ENCODE measurements at places on chromosomes 6 and 20.
A peak's percentile ranks its signal among the peaks of the same experiment; 100 is the strongest.

GRCh38 chr20:5539691-5540090 lies 210.5 kb upstream of the SHLD1 start:
- no peak for DNase-seq

- no peak for DNase-seq
Measured at GRCh38 chr6:39496915-39497314, 174.4 kb upstream of the KCNK16 start.

DNA sequence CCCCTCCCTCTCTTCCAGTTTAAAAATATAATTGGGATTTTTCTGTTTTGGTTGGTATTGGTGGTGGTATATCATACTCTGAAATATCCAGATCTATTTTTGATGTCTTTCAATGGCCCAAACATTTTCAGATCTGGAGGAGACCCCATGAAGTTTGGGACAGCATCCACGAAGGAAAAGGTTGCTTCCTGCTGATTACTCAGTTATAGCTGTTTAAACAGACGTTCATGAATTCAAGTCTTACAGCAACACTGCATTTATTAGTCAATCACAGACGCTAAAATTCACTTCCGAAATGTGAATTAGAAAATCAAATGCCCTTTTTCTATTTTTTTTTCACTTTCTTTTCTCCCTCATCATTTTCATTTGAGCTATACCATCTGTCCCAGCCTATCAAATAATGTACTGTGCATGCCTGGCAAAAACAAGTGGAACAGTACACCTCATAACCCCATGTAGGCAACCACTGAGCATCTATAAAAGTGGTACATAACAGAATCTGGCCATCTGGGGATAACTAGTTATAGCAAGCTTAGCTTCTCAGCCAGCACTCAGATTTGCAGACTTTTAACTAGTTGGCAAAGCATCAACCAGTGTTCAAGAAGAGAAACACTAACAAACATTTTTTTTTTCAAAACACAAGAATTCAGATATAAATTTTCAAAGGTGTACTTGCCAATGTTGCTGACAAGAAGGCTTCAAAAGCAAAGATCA lies 124.5 kb downstream of the HIVEP2 start:
- DNase-seq, result no peak

- DNase-seq, result no peak
Measured at GRCh38 chr6:34451192-34451591, 14.7 kb upstream of the PACSIN1 start.

DNA sequence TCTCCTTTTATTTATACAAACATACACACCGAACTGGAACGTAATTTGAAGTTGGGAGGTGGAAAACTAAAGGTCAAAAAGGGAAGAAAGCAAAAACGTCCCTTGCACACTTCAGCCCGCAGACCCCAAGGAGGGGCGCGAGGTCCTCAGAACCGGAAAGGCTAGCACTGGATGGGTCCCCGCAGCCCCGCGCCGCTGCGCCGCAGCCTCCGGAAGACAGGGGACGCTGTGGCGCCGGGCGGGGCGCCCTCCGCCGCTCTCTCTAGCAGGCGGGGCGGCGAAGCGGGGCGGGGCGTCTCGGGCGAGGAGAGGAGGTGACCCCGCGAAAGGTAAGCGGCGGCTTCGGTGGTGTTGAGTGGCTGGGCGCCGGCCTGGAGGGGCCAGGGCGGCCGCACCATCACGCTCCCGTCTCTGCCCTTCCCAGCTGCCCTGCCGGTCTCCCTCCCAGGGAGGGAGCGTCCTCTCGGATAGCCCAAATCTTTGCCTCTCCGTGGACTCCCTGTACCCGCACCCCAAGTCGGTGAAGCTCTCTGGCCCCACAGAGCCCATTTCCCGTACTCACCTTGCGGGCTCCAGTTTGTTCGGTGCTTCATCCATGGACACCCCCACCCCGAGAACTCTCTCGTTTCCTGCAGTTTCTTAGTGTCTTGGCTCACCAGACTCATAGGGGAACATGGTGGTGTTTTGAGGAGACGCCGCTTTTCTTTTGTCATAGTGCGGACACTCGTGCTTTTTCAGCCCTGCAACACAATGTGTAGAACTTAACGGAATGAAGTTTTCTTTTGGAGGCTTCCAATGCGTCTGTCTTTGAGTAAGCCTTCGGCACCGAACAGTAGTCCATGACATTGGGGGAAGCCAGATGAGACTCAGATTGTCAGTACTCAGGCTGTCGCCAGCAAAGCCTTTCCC lies at the start of gene SMIM8:
Gene SMIM8, plus strand, starts transcription at position 285 of the 909 bp plus-strand sequence. CDS start 14,444 bp downstream, outside the sequence.
- DNase-seq, result peak; percentile 70

DNA sequence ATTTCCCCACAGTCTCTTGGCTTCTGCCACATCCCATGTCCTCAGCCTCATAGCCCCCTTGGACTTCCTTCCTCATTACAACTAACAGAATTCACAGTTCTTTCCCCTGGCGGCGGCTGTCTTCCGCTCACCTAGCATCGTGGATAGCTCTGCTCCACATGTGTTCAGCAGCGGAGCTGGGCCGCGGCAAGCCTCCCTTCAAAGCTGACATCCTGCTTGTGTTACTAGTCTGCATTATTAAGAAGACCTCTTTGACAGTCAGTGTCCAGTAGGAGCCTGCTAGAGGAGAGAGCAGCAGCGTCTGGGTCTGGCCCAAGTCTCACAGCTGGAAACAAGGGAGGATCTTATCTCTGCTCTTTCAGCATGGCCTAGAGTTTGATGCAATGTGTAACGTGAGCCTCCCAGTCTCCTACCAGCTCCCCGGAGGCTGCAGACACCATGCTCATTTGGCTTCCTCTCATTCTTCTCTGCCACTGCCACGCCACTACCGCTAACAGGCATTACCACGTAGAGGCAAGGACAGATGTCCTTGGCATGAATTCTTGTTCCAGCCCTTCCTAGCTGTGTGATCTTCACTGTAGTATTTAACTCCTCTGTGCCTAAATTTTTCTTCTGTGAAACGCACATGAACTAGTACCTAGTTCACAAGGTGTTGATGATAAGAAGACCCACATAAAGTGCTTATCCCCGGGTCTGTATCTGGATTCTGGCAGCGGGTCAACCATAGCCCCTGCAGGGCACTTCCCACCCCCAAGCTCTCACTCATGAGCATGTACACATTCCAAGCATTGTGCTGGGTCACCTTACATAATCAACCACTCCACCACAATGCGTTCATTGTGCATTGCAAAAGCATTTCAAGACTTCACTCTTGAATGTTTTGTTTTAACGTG lies 107.1 kb upstream of the BACH2 start:
- DNase-seq, result no peak

DNA sequence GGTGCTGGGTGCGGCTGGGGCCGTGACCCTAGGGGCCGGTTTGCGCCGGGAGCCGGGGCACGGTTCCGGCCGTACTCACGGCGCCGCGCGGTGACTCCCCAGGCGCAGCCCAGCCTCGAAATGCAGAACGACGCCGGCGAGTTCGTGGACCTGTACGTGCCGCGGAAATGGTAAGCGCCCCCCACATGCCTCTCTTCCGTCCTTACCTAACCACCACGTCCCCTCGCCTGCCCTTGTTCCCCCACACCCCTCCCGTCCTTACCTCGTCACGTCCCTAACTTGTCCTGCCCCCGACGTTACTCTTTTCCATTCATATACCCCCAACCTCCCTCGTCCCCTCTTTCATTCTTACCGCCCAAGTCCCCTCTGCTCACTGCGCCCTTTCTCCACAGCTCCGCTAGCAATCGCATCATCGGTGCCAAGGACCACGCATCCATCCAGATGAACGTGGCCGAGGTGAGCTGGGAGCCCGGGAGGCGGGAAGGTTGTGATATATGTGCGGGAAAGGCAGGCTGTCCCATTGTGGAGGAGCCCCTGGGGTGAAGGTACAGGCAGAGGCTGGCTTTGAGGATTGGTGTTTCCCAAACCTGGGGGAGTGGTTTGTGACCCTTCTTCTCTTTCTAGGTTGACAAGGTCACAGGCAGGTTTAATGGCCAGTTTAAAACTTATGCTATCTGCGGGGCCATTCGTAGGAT lies 463 bp downstream of the RPS21 start:
- DNase-seq, result no peak

- DNase-seq, result no peak
Measured at GRCh38 chr6:112429226-112429625, 82.1 kb downstream of the RFPL4B start.

DNA sequence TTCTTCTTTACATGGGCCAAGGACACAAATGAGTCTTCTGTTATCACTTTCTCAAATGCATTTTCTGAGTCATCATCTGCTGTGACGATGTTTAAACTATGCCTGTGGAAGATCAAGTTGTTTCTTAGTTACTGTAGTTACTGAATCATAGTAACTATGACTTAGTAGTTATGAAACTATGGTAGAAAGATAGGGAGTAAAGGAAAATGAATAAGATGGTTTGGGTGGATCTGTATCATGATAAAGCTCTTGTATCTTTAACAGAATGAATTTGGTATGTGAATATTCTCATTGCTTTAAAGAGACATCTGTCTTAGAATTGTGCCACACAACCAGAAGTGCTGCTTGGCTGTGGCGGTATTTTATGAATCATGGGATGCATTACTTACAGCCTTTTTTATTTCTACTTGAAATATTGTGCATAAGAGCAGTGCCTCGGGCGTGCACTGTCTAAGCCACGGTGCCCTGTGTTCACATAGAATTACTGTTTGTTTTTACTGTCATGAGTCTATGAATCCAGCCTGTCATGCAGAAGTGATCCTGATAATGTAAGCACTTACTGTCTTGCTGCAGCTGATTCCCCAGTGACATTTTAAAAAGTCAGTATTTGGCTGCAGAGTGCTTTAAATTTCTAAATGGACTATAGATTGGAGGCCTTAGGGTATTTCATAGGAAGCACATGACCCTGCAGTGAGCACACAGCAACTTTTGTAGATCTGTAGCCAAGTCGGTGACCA lies 215.2 kb downstream of the TMEM242 start:
- no peak for DNase-seq

- DNase-seq, result no peak
Measured at GRCh38 chr6:63821442-63821841, 185.8 kb downstream of the PHF3 start.

DNA sequence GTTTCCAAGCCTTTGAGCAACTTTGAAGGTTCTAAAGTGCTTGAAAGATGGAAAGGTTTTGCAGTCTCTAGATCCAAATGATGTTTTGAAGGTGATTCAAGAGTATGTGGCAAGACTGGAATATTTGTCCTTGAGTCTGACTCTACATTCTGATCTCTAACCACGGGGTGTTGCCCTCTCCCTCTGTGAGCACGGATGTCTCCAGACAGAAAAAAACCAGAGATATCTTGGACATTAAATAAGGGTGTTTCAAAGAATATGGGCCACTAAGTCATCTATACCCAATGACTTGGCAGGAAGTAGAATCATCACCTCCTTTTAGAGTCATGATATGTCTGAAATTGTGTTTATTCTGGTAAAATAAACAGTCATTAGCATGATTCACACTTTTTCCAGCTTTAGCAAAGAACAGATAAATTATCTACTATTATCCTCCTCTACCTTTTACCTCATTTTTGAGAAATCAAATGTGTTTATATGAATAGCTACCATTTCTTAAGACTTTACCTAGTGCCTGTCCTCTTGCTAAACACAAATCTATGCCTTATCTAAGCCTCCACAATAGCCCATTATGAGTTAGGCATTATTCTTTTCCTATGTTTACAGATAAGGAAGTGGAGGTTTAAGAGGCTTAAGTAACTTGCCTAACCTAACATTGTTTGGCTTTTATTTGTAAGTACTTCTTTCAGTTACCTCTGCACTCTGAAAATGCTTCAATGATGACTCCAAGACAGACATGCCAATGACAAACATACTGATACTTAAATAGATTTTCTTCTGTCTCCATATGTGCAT lies 384.4 kb downstream of the BMP2 start:
- DNase-seq, result no peak

- DNase-seq, result no peak
Measured at GRCh38 chr20:32805721-32806120, 14.0 kb upstream of the MAPRE1 start.

DNA sequence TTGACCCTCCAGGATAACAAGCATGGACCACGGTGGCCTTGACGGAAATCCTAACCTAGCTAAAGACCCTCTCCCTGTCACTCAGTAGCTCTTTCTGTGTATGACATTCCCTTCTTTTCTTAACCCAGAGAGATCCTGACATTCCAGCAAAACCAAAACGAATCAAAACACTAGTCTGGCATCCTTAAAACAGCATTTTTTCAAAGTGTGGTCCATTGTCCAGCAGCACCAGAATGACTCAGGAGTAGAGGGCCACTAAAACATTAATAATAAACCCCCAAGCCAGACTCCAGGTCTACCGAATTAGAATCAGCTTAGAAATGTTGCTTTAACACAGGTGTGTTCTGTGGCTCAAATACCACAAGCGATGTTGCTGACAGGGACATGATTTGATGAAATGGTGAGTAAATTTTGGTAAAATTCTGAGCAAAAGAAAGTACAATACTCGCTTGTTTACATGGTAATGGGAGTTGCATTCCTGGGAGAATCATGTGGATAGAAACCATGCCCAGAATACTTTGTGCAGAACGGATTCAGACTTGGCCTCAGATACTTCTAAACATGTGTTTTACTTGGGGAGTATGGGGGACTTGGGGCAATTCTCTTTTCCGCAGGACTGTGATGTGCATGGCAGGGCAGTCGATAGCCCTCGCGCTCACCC lies 174.2 kb upstream of the KCNG1 start:
- DNase-seq, result no peak

DNA sequence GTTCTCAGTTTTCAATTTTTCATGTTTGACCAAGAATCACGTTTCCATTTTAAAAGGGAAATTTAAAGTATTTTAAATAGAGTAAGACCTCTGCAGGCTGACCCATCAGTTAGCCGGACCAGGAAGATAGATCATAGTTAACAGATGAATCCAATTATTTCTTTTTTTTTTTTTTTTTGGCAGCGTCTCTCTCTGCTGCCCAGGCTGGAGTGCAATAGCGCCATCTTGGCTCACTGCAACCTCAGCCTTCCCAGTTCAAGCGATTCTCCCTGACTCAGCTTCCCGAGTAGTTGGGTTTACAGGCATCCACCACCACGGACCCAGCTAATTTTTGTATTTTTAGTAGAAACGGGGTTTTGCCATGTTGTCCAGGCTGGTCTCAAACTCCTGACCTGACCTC lies 256.7 kb upstream of the CNR1 start:
- DNase-seq, result no peak

Measured in stimulated activated CD4-positive, alpha-beta T cell treated with anti-CD3 and anti-CD28 coated beads, Interleukin-15, amount 100 ng/mL, for 1 hour (primary cell).